ENCODE measurements at places on chromosomes 2 and 18.
A peak's percentile ranks its signal among the peaks of the same experiment; 100 is the strongest.

DNA sequence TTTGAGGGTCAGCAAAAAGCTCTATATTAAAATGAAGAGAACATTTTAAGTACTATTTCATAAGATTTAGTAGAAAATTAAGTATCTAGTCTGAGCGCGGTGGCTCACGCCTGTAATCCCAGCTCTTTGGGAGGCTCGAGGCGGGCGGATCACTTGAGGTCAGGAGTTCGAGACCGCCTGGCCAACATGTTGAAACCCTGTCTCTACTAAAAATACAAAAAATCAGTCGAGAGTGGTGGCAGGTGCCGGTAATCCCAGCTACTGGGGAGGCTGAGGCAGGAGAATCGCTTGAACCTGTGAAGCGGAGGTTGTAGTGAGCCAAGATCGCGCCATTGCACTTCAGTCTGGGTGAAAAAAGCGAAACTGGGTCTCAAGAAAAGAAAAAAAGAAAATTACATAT is 1.6 kb downstream of the USP14 start:
- DNase-seq, result no peak

DNA sequence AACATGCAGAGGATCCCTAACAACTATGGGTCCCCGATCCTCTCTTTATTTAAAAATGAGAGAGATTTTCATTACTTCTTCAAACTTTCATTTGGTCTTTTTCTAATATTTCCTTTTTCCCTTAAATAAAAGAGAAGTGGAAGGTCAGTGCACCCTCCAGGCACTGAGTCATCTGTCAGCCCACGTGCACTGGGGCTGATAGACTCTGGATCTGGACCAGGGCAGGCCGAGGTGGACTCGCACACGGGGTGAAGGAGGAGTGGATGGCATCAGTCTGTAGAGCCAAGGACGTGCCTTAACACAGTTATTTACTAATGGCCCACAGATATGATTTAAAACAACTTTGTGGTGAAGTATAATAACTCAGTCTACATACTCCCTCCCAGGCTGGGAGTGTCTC is 214.4 kb upstream of the TMEM200C start:
- no peak for DNase-seq

DNA sequence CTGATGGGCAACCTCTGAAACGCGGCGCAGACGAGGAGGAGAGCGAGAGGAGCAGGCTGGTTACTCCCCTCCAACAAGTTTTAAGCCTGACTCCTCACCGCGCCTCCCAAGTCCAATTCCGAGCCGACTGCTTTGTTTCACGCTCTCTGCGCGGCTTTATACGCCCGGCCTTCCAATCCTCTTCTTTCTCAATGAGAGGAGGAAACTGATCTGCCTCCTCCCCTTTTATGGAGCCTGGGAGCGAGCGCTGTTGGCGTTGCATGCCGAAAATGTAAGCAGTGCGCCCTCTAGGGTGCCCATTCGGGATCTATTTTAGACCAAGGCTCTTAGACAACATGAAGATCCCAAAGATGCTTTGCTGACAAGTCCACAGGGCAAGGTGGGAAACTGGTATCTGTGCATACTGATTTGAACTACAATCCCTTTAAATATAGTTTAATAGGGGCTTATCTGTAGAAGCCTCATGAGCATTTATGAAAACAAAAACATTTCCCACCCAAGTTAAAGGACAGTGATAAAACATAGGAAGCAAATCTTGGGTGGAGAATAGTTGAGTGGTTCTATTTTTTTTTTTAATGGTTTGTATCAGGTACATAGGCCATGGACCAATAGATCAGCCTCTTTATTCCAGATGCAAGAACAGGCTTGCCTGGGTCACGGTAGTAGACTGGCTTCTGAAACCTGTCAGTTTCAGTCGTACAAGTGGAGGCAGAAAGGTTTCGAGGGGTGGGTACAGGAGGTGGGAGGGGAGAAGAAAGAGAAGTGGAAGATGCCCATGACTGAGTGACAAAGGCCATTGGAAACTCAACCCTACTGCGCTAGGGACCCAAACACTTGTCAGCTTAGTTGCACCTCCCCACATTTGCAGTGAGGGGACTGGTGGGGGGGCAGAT is at the start of gene RND3:
Gene RND3 (minus strand): TSS at position 131 of the 893 bp plus-strand sequence. CDS start 250 bp downstream, outside the sequence.
- peak; percentile 98 for DNase-seq

DNA sequence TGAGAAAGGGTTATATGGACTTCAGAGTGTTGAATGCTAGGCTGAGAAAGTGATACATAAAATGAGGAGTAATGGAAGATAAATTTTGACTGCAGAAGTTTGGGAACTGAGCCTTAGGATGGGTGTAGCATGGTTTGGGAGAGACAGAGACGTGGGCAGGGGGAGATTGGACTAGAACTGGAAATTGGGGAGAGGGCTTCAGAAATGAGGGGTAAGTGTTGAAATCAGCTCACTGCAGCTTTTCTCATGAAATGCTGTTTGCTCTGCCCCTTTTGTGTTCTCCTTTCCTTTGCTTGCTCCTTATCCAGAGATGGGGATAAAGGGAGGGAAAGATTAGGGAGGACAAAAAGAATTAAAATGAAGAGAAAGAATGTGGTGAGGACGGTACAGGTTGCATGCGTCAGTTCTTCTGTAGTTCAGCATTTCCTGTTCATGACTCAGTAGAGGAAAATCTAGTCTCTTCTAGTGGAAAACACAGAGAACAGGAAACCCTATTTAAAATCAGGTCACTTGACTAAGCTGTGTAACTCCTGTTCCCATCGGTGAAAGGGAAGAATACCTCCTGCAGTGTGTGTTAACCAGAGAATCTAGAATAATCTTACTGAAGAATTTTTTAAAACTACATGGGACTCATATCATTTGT is 105.6 kb downstream of the CRIM1 start:
- peak; percentile 92 for DNase-seq

GRCh38 chr2:237858294-237859081 is 935 bp upstream of the RAMP1 start:
- peak; percentile 69 for DNase-seq

- DNase-seq, result no peak
These were observed at the start of gene NOL4 for GRCh38 chr18:34224423-34225217. TSS of gene NOL4 (minus strand) at chr18:34224913. CDS start at chr18:34223253, 1,660 bp downstream.

GRCh38 chr2:38224821-38225437 is 149.0 kb upstream of the CYP1B1 start:
- DNase-seq, result no peak

DNA sequence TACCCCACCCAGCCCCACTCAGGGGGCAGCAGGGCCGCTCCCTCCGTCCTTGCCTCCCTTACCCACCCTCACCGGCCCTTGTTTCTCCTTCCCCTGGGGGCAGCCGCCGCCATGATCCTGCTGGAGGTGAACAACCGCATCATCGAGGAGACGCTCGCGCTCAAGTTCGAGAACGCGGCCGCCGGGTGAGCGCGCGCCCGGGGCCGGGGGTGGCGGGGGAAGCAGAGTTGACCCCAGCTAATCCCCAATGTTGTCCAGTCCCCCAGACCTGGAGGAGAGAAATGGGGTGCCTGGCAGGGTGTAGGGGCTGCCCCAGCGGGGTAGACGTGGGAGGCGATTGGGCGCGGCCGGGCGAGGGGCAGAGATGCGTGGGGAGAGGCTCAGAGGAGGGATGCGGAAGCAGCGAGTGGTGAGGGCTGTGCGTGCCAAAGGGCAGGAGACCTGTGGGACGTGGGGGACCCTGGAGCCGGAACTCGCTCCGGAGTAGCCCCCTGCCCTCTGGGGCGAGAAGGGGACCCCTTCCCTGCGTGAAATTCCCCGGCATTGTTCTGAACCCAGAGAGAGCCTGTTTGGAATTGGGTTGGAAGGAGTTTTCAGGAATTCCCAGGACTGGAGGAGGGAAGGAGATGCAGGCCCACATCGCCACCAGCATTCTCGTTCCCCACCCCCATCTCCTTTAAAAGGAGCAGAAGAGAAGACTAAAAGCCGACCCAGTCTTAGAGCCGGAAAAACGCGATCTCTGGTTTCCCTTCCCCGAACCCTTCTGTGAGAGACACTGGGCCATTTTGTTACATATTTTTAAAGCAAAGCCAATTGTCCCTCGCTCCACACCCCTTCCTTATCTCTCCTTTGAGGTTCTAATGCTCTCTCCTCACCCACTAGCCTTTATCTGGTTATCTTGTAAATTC is 625 bp downstream of the ARPC2 start:
- no peak for DNase-seq

DNA sequence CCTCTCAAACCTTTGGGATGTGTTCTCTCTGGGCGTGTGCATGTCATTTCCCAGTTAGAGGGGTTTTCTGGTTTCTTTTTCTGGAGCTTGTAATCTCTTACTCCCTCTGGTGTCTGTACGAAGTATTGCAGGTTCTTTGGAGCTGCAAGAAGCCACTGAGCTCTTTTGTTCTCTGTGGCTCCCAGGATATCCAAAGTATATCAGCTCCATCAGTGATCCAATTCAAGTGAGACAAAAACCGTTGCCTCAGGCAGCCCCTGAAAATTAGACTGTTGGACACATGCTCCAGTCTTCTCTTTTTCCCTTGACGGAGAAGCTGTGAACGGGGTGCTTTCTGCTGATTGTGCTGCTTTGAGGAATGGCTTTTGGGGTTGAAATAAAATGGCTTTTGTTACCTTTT is 59.0 kb upstream of the LDLRAD4 start:
- peak; percentile 27 for DNase-seq

DNA sequence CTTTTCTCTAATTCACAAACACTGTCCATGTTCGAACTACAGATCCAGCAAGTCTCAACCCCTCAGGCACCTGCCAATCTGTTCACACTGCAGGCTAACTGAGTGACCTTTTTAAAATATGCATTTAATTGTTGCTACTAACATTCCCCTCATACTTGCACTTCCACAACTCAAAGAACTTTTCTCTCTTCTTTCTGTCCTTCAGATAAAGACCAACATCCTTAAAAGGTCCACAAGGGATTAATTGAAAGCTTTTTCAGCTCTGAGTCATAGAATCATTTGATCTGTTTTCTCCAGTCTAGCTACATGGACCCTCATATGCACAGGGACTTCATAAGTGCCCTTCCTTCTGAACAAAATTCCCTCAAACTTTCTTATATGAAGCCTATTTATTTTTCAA is 1321.2 kb downstream of the DPP10 start:
- DNase-seq, result no peak

DNA sequence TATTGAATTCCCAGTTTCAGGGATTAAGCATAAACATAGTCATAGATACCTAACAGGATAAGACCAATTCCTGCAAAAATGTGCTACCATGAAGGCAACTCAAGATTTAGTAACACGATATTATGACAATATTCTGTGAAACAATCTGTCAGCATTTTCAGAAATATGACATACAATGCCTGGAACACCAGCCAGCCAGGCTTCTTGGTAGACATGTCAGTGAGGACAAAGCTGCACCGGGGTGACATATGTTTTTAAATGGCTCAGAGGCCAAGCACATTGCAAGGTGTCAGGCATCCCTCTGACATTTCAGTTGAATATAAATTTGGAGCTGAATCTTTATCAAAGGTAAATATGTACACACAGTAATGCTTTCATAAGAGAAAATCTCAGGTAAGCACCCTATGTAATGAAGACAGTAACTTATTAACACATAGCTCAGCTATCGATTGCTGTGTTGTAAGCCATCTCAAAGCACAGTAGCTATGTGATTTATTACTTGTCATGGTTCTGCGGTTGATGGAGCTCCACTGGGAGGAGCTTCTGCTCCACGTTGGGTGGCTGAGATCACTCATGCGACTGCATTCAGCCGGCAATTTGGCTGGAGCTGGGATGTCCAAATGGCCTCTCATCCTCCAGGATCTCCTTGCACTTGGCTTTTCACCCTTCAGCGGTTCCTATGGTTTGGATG is 31.9 kb upstream of the EML6 start:
- peak; percentile 65 for DNase-seq

GRCh38 chr18:75341897-75342296 is 85.6 kb downstream of the SMIM21 start:
- DNase-seq, result no peak

DNA sequence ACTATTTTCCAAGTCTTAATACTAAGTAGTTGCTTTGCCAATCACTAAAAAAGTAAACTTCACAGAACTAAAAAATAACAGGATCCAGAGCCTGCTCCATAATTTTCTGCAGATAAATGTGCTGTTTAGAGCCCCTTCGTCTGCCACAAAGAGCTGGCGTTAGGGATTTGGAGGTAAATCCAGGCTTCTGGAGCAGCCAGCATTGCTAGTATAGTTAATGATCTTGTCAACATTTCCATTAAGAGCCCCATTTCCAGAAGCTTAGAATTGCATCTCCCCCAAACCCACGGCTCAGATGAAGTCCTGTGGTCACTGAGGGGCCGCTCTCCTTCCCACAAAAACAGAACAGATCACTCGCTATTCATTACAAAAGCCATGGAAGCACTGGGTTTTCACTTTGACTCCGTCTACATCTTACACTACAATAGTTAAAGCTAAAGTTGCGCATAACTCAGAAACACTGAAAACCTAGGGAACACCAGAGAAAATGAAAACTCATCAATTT is 41.9 kb downstream of the ZNF516 start:
- no peak for DNase-seq

- DNase-seq, result no peak
These were observed 96.0 kb downstream of the TNS1 start for GRCh38 chr2:217906798-217907197.

DNA sequence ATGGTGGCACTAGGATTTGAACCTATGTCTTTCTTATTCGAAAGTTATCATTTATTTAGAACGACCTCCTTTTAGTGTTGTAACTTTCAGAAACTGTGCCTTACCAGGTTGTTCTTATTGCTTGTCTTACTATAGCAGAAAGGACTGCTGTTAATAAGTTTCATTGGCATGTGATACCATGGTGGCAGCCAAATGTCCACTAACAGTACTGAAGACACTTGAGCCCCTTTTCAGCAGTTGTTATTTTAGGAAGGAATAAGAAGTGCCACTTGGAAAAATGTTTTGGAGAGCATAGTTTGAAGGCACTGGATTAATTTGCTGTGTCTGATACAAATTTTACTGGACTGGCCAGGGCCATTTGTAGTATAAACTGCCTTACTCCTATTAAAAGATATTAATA is 37.7 kb downstream of the CEP192 start:
- no peak for DNase-seq

DNA sequence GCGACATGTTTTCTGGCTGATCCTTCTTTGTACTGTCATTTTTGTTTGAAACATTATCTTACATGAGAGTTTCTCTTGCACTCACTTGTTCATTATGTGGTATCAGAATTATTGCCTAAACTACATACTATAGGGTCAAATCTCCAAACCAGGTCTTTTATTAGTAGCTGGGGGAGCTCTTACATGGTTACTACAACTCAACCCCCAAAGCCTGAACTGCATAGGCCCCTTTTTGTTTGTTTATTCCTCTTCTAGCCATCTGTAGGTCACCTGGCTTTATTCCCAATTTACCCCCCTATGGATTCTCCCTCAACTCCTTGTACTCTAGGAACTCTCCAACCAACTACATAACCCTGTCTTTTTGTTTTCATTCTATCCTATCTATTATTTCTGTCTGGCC is 46.7 kb downstream of the PUM2 start:
- no peak for DNase-seq

DNA sequence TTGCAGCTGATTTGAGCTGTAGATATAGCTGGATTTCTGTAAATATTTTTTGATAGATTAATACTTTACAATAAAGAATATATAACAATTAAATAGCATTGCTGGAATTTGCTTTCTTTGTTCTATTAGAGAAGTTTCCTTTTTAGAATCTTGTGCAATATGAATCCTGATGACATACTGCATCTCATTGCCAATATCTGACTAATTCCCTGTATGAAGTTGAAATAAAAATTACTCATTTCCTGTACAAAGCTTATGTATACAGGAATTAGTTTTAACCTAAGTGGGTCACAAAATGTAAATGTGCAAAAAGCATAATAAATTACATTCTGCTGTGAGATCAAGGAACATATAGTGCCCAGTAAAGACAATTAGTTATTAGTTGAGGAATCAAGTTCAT is 72.8 kb upstream of the TMEFF2 start:
- DNase-seq, result peak; percentile 36

- no peak for DNase-seq
These were observed 129.5 kb downstream of the EVA1A start for GRCh38 chr2:75431276-75431675.

GRCh38 chr2:21198637-21199036 is 74.9 kb downstream of the TDRD15 start:
- no peak for DNase-seq
